ENCODE measurements at places on chromosomes 3 and 15. TPM values are rescaled to one million over a fixed set of nuclear protein-coding genes. Genes with fewer than 3 reads are reported as not detected.

Gene SLC24A5
- not detected for polyA plus RNA-seq

Gene ZIC4
- 0.06 TPM for polyA plus RNA-seq

Gene ZPLD1
- polyA plus RNA-seq, result 0.06 TPM

Gene LIPC
- 60.1 TPM for polyA plus RNA-seq

Gene ROBO2
- polyA plus RNA-seq, result 0.22 TPM

Gene PATL2
- 0.68 TPM for polyA plus RNA-seq

GRCh38 chr15:63362196-63362595 lies 19.4 kb downstream of the CA12 start:
- no peak for DNase-seq

- no peak for DNase-seq
These were observed 64.5 kb downstream of the CERS3 start for GRCh38 chr15:100464256-100464655.

- DNase-seq, result no peak
These were observed 164.5 kb downstream of the RORA start for GRCh38 chr15:61064651-61065050.

Data from liver (tissue), 10 donors.